Stimulated activated CD4-positive, alpha-beta T cell treated with anti-CD3 and anti-CD28 coated beads, Interleukin-12 subunit alpha, Interleukin-12 subunit beta, amount 100 ng/mL, for 48 hours (primary cell): ENCODE measurements at places on chromosomes 16 and 17.

- DNase-seq: no peak
Measured at GRCh38 chr17:42843358-42843934, 934 bp upstream of the AOC2 start.

- no peak for DNase-seq
Measured at GRCh38 chr16:30724641-30725417, 23.4 kb upstream of the PHKG2 start.

DNA sequence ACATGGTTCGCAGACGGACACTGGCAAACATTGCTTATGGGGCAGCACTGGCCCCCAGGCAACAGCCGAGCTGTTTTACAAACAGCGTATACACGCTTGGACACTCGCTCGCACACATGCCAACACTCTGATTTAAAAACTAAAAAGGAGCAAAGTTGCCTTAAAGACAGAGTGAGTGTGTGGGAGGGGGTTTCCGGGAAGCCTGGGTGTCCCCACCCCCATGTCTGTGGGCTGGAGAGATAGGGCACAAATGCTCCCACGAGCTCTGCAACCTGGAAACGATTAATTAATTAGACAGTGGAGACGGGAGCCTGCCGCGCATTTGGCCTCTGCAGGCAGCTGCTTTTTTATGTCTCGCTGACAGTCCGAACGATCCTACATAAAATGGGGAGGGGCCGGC lies 107.9 kb upstream of the ZNF469 start:
- no peak for DNase-seq

GRCh38 chr17:37787055-37787757 lies 42.3 kb upstream of the HNF1B start:
- no peak for DNase-seq
